ENCODE measurements at places on chromosomes 7 and 10.

GRCh38 chr7:146208492-146208891 lies 91.9 kb downstream of the CNTNAP2 start:
- no peak for DNase-seq

GRCh38 chr10:70564113-70564725 lies 38.3 kb downstream of the PRF1 start:
- peak; percentile 14 for DNase-seq

- DNase-seq: no peak
Measured at GRCh38 chr7:13639396-13639795, 350.1 kb downstream of the ETV1 start.

DNA sequence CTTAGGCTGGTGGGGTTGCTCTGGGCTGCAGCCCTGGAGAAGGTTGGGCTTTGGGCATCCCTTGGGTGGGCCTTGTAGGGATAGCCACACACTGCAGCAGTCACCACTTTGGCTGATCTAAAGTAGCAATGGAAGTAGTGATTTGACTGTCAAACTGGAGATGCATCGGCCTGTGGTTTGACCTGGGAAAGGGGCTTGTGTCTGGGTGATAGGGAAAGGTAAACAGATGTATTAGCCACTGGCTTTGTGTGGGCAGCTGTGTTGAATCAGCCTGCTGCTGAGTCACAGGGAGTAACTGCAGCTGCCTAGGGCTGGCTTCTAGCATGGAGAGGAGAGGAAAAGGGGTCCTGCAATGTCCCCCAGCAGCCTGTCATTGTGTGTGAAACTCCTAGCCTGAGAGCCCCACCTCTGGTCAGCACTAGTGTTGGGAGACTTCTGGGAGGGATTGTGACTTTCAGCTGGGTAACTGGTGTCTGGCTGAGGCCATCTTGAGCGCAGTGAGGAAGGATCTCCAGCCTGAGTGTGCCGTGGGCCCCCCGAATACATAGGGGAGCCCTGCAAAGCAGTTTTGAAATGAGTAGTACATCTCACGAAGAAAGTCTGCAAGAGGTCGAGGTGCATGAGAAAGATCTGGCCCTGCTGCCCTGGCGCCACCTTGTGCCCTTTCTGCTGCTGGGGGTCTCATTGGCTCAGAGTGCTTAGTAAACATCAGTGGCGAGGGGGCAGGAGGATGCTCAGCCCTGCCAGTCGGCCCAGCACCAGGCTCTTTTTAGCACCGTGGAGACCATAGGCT lies 117.3 kb downstream of the FANK1 start:
- DNase-seq: no peak

DNA sequence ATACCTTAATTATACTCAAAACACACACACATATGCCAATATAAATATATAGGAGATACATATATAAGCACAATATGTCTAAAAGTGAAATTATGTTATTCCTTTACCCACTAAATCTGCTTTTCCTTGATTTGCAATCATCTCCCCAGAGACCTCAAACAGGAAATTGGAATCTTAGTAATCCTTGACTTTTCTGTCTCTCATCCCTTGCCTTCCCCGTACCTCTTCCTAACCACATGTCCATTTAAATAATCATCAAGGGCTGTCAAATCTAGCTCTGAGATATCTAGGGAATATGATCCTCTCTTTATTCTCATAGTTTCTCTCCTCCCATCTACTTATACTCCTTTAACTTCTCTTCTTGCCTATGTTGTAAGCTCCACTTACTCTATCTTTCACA lies 336.6 kb downstream of the HGF start:
- DNase-seq: no peak
